ENCODE measurements at places on chromosomes 1 and 21. TPM values are rescaled to one million over a fixed set of nuclear protein-coding genes. Genes with fewer than 3 reads are reported as not detected.

DNA sequence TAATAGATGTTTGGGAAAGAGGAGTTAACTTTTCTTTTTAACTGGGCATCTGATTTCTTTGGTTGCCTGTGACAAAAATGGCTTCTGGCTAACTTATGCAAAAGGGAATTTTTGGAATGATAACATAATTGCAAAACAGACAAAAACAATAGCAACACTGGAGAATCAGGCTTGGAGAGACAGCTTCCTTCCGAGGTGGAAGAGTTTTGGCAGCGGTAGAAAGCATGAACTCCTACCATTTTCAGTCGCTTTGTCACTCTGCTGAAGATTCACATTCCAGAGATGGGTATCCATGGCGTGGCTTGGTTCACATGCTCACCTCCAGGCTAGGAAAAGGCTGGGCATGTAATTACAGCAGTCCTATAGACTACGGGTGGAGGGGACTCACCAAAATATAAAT, 17.2 kb upstream of the FGGY start:
- DNase-seq, result no peak

GRCh38 chr1:229717786-229718576, 91.9 kb downstream of the URB2 start:
- no peak for DNase-seq

DNA sequence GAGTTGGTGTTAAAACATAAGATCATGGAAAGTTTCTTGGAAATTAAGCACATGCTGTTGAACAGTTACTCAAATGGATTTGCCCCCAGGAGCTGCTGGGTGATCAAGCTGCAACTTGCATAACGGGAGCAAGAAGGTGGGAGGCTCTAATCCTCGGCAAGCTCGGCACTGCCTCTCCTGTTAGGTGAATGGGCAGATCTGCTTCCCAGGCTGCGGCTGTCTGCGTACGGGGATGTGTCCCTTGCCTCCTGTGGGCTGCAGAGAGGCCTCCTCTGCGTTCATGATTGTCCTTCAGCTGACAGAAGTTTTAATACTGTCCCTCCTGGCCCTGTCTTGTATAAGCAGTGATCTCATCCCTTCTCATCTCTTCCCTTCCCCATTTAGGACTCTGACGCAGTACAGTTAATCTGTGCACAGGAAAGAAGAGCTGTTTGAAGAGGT, 36.7 kb downstream of the ATP1A1 start:
- no peak for DNase-seq

- no peak for DNase-seq
Observed at GRCh38 chr1:78577257-78578100, 42.8 kb upstream of the IFI44L start.

DNA sequence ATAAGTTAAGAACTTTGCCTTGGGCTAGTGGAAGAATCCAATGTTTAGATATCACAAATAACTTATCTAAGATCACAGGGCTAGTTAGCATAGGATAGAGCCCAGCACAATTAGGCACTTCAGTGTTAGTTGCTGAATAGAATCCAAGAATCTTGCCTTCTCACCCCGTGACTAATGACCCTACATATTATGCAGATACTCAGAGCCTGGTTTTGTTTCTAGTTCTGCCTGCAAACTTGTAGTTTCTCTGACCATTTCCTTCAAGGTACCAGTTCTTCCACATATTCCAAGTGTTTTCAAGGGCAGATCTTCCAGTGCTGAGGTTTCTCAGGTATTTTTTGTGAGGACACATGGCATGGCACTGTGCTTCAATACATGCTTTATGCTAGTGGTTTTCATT, 239.3 kb downstream of the KCNK2 start:
- DNase-seq, result no peak

DNA sequence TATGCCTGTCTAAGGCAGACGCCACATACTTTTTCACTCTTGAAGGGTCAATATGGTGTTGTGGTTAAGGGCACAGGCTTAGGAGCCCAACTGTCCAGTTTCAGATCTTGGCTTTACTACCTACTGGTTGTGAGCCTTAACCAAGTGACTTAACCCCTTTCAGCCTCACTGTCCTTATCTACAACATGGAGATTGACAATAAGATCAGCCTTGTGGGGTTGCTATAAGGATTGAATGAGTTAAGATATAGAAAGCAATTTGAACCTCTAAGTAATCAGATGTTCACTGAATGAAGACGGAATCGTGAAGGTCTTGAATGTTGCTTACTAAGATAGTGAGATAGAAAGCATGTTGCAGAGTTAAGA, 121.3 kb upstream of the JUN start:
- DNase-seq, result no peak

GRCh38 chr1:93905051-93905450, 4.2 kb downstream of the GCLM start:
- DNase-seq, result no peak

GRCh38 chr1:213993929-213994328, 6.2 kb downstream of the PROX1 start:
- no peak for DNase-seq

- no peak for DNase-seq
Observed at GRCh38 chr1:207952617-207953542, 42.0 kb upstream of the CD34 start.

DNA sequence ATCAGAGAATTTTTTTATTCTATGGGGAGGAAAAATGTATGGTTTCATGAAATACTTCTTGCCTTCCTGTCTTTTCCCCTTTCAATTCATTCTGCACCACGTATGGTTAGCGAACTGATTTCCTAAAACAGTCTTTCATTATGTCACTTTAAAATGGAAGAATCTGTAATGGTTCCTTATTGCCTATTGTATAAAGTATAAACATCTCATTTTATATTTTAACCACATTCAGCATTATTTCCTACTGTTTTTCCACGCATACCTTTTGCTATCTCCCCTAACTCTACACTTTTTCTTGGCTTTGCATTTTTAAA, 232.3 kb upstream of the B3GALT2 start:
- no peak for DNase-seq

- DNase-seq, result peak; percentile 96
Observed at GRCh38 chr1:204072931-204073836, at the start of gene SOX13. SOX13 (plus strand) TSS chr1:204073115; CDS start chr1:204112916, 39,801 bp downstream.

GRCh38 chr1:82759035-82759434, 958.3 kb downstream of the ADGRL2 start:
- DNase-seq, result no peak

- no peak for DNase-seq
Observed at GRCh38 chr1:167057241-167057688, 32.9 kb downstream of the GPA33 start.

GRCh38 chr1:64246294-64246917, 43.0 kb downstream of the UBE2U start:
- DNase-seq, result no peak

DNA sequence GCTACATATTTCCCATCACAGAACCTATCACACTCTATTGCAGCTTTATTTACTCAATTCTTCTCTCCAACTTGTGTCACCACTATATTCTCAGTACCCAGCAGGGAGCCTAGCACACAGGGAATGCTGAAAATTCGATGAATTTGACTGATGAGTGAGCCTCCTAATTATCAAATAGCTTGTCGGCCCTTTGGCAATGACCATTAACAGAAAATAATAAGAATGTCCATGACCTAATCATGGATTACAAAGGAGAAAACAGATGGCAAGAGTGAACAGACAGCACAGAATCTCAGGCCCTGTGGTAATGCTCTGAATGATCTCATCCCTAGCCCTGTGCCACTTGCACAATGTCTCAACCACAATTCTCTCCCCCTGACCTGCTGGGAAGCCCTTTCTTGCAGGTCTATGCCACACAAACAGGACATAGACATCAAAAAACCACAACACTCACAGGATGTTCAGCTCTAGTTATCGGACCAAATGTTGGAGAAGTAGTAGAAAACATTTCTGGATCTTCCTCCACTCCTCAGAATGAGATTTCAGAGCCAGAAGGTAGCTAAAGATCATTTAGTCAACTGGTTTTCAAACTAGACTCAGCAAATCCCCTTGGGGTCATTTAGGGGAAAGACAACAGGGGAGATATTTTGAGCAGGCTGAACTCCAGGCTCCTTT, 68.4 kb downstream of the LUZP1 start:
- DNase-seq, result no peak

GRCh38 chr1:167066333-167067122, 23.6 kb downstream of the GPA33 start:
- DNase-seq, result peak; percentile 93

- no peak for DNase-seq
Observed at GRCh38 chr1:229487181-229487580, 21.0 kb downstream of the NUP133 start.

DNA sequence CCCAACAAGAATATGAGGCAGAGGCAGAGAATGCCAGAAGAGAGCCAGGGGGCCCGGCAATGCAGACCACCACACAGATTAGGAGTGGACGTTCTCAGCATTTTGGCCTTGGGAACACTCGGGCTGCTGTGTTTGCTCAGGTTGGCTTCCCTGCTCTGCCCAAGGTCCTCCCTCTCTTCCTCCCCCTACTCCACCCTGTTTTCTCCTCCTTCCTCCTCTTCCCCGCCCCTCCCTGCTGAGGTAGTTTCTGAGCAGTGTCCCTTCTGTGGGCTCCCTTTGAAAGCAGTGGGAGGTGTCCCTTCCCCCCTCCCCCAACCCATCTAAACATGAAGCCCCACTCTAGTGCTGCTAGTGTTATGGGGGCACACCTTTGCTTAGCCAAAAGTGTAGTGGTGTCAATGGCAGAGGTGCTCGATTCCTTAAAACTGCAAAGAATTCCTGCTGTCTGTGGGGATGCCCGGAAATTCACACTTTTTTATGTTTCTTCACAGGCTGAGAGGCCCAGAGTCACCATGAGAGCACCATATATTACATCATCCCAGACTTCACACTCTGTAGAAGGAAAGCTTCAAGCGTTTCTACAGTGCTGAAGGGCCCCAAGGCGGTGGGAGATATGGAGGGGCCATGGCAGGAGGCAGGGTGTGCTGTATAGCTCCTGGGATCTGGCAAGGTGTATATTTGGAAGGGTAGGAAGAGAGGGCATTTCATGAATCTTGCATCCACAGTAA, at the start of gene HHIPL2:
Gene HHIPL2, minus strand, starts transcription at position 161 of the 728 bp plus-strand sequence. Its CDS starts 60 bp downstream, at position 101.
- DNase-seq, result no peak

DNA sequence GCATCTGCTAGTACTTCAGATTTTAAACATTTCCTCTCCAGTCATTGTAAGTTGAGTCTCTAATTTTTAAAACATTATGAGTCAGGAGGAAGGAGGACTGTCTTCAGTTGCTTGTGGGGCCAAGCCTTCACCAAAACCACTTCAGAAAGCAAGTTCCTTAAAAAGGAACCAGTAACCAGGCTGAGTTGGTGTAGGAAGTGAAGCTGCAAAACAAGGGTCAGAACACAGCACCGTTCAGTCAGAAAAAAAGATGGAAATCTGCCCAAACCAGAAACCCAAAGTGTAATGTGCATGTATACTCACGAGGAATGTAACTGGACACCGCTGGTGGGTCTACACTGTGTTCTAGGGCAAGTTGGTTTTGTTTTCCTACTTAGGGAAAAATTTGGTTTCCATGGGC, 402.1 kb downstream of the SETD4 start:
- DNase-seq, result no peak

- DNase-seq, result no peak
Observed at GRCh38 chr1:81558291-81559076, 242.2 kb upstream of the ADGRL2 start.

GRCh38 chr1:24418898-24419628, 3.5 kb downstream of the NIPAL3 start:
- no peak for DNase-seq

- DNase-seq, result no peak
Observed at GRCh38 chr21:35147439-35147838, 98.3 kb upstream of the RUNX1 start.

GRCh38 chr1:203513585-203514031, 19.7 kb downstream of the OPTC start:
- DNase-seq, result no peak

DNA sequence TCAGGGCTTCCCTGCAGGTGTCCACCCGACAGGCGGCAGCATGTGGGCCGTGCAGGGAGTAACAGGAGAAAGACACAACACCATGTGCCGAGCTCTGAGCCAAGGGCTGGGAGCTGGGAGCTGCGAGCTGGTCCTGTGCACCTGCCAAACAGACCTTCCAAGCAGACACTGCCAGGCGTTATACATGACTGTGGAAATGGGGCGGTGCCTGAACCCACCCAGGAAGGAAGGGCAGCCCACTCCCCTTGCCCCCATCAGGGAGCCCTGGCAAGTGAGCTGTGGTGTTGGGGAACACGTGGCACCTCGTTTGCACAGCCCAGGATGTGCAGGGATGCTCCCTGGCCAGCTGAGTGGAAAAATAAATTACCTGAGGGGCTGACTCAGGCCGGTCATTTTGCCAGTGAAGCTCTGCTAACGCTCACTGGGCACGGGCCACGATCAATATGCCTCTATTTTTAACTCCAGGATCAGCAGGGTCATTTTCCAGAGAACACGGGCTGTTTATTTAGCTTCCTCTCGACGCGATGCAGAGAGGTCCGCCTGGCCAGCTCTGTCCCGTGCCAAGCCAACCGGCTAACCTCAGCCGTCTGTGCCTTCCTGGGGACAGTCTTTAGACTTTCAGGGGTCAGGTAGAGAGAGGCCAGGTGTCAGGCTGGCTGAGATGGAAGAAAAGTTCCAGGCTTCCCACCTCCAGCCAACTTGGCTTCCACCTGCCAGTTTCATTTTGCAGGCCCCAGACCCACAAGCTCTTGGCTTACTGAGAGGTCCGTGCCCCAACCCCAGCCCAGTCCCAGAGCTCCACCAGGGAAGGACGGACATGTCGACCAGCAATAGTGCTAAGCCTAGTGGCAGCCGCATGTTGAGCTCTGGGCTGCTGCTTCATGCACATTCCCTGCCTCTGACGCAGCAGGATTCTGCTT, 196.7 kb upstream of the VAMP3 start:
- peak; percentile 79 for DNase-seq

- no peak for DNase-seq
Observed at GRCh38 chr1:158812336-158812735, 18.8 kb upstream of the MNDA start.

GRCh38 chr1:68814067-68814466, 317.2 kb upstream of the DEPDC1 start:
- no peak for DNase-seq

PDZK1 gene
- not detected for total RNA-seq

MYOG gene
- not detected for total RNA-seq

RHBDL2 gene
- total RNA-seq, result 1.2 TPM

TNFRSF9 gene
- total RNA-seq, result 0.19 TPM

LIPI gene
- not detected for total RNA-seq

HRNR gene
- not detected for total RNA-seq

C1QA gene
- total RNA-seq, result 301 TPM

PLPPR4 gene
- total RNA-seq, result 1.6 TPM

RNU1-3 gene
- 18,986 TPM for total RNA-seq

IFI6 gene
- 55.2 TPM for total RNA-seq

TAL1 gene
- 8.7 TPM for total RNA-seq

All from posterior vena cava (tissue), 2 donors.